Anterior cingulate cortex (tissue), 58 donors: ENCODE measurements at places on chromosomes 12 and 14.

DNA sequence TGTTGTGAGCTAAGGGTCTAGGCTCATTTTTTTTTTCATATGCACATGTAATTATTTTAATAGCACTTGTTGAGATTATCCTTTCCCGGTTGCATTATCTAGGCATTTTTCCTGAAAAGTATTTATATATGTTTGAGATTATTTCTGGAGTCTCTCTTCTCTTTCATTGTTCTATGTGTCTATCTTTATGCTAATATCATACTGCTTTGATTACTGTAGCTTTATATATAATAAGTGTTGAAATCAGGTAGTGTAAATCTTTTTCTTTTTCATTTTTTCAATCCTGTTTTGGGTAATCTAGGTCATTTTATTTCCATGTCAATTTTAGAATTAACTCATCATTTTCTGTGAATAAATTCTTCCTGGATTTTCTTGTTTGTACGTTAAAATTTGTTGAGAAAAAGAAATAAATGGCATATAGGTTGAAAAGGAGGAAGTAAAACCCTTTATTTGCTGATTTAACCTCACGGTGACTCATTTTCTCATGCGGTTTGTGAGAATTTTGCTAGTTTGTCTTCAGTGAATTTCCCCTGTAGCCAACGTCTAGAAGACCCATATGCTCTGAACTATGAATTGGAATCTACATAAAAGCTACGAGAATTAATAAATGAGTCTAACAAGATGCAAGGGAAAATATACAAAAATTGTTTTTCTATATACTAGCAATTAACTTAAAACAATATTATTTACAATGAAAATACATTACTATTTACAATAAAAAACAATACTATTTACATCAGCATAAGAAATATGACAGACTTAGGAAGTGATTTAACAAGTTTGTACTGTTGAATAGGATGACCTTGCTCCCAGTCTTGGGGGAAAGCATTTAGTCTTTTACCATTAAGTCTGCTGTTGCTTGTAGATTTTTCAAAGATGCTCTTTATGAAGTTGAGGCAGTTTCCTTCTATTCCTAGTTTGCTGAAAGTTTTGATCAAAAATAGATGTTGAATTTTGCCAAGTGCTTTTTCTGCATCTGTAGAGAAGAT is 105.0 kb downstream of the SNAPC1 start:
- DNase-seq: no peak

DNA sequence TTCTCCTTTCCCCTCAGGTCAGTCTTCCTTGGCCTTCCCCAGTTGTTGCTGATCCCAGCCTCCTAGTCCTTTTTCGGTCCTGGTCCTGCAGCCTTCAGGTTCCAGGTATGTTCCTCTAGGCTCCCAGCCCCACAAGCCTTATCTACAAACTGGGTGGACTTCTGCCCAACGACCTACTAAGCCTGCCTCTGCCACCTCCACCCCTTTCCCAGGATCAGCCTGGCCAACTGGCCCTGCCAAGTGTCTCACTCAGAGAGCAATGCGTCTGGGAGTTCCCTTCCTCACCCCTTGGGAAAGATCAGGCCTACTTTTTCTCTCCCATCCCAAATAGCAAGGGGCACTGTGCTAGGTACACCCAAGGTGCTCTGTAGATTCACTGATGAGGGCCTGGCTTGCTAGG is at the start of gene SERPINA12:
Gene SERPINA12 (minus strand): TSS at position 114 of the 400 bp plus-strand sequence. CDS start 11,072 bp downstream, outside the sequence.
- no peak for DNase-seq

DNA sequence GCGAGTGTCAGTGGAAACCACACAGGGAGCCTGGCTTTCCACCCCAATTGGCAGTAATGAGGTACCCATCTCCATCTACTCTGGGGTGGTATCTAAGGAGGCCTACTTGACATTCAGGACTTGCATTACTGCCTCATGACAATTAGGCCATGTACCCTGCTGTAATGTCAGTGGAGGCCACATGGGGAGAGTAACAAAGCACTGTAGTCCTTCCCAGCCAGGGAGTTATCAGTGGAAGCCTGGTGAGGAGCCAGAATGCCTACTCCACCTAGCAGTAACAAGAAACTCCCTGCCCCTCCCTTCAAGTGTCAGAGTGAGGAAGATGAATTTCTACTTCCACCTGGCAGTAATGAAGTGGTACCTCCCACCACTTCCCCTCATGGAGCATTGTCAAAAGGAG is 12.5 kb downstream of the TIMM9 start:
- no peak for DNase-seq

DNA sequence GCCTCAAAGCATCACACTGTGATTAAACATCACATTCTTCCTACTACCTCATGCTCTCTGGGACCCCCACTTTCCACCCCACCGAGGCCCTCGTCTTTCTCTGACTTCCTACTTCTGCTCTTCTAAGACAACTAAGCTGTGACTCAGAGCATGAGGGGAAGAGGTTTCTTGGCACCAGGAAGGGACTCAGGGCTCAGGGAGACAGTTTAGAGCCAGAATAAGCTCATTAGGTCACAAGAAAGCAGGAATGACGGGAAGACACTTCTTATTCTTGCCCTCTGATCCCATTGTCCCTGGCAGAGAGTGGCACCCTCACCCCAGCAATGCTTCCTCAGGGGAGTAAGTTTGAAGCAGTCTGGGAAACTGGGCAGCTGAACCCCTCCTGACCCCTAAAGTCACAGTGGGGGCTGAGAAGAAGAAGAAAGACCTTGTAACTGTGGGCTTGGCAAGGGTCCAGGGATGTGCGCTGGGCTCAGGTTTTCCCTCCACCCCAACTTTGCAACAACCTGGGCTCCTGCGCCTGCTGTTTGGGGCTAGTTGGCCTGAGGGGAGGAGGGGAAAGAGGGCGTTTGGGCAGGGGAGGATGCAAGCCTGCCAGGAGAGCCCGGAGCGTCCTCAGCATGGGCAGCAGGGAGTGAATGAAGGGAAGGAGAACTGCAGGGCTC is 64.6 kb upstream of the ACTN1 start:
- no peak for DNase-seq

DNA sequence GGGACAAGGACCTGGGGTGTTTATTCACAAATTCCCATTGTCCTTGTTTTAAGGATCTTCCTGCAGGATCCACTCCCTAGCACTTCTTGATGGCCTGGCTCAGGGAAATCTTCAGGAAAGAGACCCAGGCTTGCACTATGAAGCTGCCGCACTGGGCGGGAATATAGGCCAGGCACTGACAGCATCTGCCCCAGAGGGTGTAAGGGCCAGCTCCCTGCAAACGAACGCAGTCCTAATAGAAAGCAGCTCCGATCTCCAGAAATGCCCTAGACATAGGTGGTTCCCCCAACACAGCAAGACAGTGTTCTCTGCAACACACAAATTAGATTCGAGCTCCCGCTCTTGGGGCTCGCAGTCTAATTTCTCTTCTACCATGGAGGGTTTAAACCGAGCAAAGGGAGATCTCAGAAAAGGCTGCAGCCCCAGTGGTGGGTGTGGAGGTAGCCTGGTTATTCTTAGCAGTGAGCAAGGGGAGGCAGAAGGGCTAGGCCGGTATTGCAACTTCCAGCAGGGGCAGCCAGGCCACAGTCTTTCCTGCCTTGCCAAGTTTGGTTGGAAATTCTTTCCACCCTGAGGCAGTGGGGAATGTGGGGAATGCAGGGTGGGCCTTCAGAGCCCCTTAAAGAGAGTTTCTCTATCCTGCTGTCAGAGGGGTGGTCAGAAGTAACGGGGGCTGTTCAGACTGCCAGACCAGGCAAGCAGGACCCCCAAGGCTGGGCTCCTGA is 16.1 kb upstream of the WSCD2 start:
- DNase-seq: no peak

DNA sequence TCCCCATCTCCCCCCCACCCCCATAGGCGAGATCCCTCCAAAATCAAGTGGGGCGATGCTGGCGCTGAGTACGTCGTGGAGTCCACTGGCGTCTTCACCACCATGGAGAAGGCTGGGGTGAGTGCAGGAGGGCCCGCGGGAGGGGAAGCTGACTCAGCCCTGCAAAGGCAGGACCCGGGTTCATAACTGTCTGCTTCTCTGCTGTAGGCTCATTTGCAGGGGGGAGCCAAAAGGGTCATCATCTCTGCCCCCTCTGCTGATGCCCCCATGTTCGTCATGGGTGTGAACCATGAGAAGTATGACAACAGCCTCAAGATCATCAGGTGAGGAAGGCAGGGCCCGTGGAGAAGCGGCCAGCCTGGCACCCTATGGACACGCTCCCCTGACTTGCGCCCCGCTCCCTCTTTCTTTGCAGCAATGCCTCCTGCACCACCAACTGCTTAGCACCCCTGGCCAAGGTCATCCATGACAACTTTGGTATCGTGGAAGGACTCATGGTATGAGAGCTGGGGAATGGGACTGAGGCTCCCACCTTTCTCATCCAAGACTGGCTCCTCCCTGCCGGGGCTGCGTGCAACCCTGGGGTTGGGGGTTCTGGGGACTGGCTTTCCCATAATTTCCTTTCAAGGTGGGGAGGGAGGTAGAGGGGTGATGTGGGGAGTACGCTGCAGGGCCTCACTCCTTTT is 2.7 kb downstream of the GAPDH start:
- DNase-seq: no peak

- peak; percentile 54 for DNase-seq
Observed at GRCh38 chr12:106303202-106303820, 778 bp downstream of the TCP11L2 start.

DNA sequence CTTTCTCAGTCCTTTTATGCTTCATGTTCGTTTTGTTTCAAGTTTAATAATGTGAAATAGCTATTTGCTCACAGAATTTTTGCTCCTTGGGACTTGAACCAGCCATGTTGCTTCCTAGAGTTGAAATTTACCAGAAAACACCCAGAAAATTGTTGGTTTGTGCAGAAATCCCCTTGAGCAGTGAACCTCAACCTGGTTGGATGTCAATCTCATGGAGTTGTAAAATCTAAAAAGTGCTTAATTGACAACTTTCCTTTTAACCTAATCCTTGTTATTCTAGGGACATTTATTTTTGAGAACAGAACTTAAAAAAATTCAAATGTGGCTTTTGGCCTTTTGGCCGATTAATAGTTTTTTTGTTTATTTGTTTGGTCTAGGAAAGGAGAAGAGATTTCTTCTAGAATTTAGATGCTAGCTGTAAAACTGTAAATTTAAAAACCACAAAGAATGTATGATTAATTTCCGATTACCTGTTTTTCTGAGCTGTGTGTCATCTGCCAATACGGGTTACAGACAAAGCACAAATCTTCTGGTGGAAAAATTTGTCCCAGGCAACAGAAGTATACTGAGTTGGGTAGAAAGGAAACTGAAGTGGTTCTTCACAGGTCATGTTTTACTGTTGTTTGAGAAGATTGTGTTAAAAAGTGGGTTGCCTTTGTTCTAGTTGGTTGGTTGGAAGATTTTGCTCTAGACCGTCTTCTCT is 154.4 kb downstream of the FUT8 start:
- DNase-seq: no peak

DNA sequence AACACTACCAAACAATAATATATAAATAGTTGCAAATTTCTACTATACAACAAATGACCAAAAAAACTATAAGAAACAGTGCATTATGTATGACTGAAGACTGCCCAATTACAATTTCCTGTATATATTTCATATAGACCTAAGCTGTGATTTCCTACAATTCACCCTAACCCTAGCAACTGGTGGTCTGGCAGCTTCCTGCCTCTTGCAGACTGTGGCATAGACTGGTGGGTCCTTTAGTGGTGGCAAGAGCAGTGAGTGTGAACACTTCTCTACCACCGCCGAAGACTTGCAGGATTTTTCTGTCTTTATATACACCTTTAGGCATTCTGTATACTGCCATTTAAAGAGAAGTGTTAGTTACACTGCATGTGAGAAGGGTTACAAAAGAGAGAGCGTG is 43.6 kb upstream of the CMAS start:
- no peak for DNase-seq

DNA sequence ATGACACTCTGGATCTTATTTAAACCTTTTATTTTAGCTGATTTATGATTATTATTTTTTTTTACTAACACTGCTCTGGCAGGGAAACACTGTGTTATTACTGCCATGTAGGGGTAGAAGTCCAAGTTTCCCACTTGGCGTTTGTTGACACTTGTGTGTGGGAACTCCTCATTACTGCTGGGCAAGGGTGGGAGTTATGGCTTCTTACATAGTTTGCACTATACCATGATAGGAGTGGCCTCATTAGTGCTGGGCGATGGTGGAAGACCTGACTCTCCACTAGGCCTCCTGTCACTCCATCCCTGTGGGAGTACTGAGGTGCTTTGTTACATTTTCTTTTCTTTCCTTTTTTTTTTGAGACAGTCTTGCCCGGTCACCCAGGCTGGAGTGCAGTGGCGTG is 83.5 kb downstream of the BRMS1L start:
- DNase-seq: no peak

GRCh38 chr12:2387103-2387834 is 334.5 kb downstream of the CACNA1C start:
- no peak for DNase-seq

DNA sequence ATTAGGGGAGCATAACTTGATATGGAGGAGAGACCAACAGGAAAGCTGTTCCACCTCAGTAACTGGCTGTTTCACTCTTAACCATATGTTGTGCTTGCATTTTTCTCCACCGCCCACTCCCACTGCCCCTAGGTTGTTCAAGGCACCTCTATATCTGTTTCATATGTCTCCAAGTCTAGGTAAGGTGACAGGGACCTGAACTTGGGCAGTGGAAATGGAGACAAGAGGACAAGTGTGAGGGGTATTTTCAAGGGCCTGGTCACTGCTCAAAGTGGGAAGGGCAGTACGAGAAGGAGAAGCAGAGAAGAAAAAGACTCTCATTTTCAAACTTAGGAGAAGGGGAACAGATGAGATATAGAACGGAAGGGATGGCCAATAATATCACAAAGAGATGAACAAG is 3.1 kb downstream of the SLC38A1 start:
- no peak for DNase-seq

DNA sequence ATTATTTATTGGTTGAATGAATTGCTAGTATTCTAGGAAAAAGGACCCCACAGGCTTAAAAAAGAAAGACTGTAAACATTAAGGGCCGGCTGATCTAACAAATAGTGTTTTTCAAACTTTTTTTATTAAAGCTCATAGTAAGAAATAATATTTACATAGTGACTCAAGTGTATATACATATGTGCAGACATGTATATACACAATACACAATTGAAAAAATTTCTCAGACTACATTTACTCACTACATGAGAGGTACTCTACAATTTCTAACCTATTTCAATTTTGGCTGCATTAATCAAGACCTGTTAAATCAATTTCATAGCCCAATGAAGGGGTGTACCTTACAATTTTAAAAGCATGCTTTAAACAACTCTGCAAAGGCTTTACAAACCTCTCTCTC is 17.5 kb downstream of the KCNH5 start:
- DNase-seq: no peak
